Smooth muscle cell of the umbilical artery (primary cell): ENCODE measurements at places on chromosomes 6 and 20. TPM values are rescaled to one million over a fixed set of nuclear protein-coding genes. Genes with fewer than 3 reads are reported as not detected.

Gene CRIP3
- total RNA-seq: not detected in 2 replicates

Gene HMGCLL1
- total RNA-seq: 0.30 TPM in 1 of 2 replicates, not detected in the other

Gene TREM2
- total RNA-seq: 0.14 TPM in 1 of 2 replicates, not detected in the other

Gene CTAGE9
- total RNA-seq: not detected in 2 replicates

Gene CLDN20
- not detected in 2 replicates for total RNA-seq

Gene ADGRF1
- total RNA-seq: not detected in 2 replicates

Gene RAET1E
- total RNA-seq: 0.14 TPM in 1 of 2 replicates, not detected in the other

Gene CCN6
- not detected in 2 replicates for total RNA-seq

Gene BPI
- total RNA-seq: not detected in 2 replicates

Gene TRIM26
- 15.1 and 22.1 TPM in 2 replicates for total RNA-seq

Gene NKAPL
- total RNA-seq: 0.89 and 1.9 TPM in 2 replicates

Gene TSPO2
- not detected in 2 replicates for total RNA-seq

Gene FOXF2
- total RNA-seq: under 0.01 TPM in 1 of 2 replicates, not detected in the other

Gene EYA2
- not detected in 2 replicates for total RNA-seq

Gene WFDC10B
- not detected in 2 replicates for total RNA-seq

Gene NDUFAF4
- total RNA-seq: 6.8 and 11.9 TPM in 2 replicates

Gene SLC17A2
- total RNA-seq: not detected in 2 replicates

Gene LAMP5
- not detected in 2 replicates for total RNA-seq

Gene SLC22A7
- not detected in 2 replicates for total RNA-seq

Gene NANP
- 9.8 and 12.6 TPM in 2 replicates for total RNA-seq

Gene SPACA1
- not detected in 2 replicates for total RNA-seq

Gene SF3B5
- 38.5 and 75.1 TPM in 2 replicates for total RNA-seq

Gene KCNK5
- total RNA-seq: not detected in 2 replicates

Gene KCNQ5
- 5.0 and 15.4 TPM in 2 replicates for total RNA-seq

Gene DST
- 289 and 453 TPM in 2 replicates for total RNA-seq

Gene ZBTB2
- total RNA-seq: 5.0 and 7.1 TPM in 2 replicates

Gene NOX3
- total RNA-seq: not detected in 2 replicates
